Tracheal epithelial cell (primary cell): ENCODE measurements at places on chromosomes 1 and 21. TPM values are rescaled to one million over a fixed set of nuclear protein-coding genes. Genes with fewer than 3 reads are reported as not detected.

OR10Z1 gene
- total RNA-seq: not detected in 2 replicates

RAB25 gene
- total RNA-seq: 52.2 and 69.4 TPM in 2 replicates

SAMSN1 gene
- total RNA-seq: under 0.01 TPM in 1 of 2 replicates, not detected in the other

HSF2BP gene
- total RNA-seq: 5.1 and 16.6 TPM in 2 replicates

MTARC2 gene
- total RNA-seq: 2.9 and 5.1 TPM in 2 replicates

TACSTD2 gene
- 319 and 514 TPM in 2 replicates for total RNA-seq

RGS4 gene
- total RNA-seq: 0.21 and 1.2 TPM in 2 replicates

EXOC8 gene
- 12.5 and 13.0 TPM in 2 replicates for total RNA-seq

OR2L3 gene
- total RNA-seq: not detected in 2 replicates
